Stomach (tissue), 19 donors: ENCODE measurements at places on chromosomes 5 and 9. TPM values are rescaled to one million over a fixed set of nuclear protein-coding genes. Genes with fewer than 3 reads are reported as not detected.

The FAXDC2 gene
- polyA plus RNA-seq: 10.7 TPM

The FSD1L gene
- 0.78 TPM for polyA plus RNA-seq

The PCDHA13 gene
- 0.61 TPM for polyA plus RNA-seq

The NUTM2G gene
- polyA plus RNA-seq: not detected

The SCGB3A2 gene
- not detected for polyA plus RNA-seq

The LEAP2 gene
- 1.4 TPM for polyA plus RNA-seq

The FOXD4L4 gene
- not detected for polyA plus RNA-seq
